ENCODE measurements at places on chromosomes 16 and 17. TPM values are rescaled to one million over a fixed set of nuclear protein-coding genes. Genes with fewer than 3 reads are reported as not detected.

The KIF18B gene
- polyA plus RNA-seq: not detected

The NTN3 gene
- polyA plus RNA-seq: not detected

The CPHXL2 gene
- polyA plus RNA-seq: not detected

The GPR142 gene
- not detected for polyA plus RNA-seq

The LGALS9C gene
- polyA plus RNA-seq: 0.18 TPM

The DNAH9 gene
- not detected for polyA plus RNA-seq

The BTBD17 gene
- polyA plus RNA-seq: not detected

GRCh38 chr17:1294157-1294717 is 14.8 kb downstream of the TRARG1 start:
- no peaks in the 10 kb centered on the region for H3K4me1 ChIP-seq
- H3K27ac ChIP-seq: no peak overlapping the region
- H3K27me3 ChIP-seq: no peaks in the 10 kb centered on the region
- no peak for DNase-seq
- H3K4me3 ChIP-seq: no peak overlapping the region
- H3K36me3 ChIP-seq: no peaks in the 10 kb centered on the region

- peak overlapping the region; percentile 24 for H3K4me3 ChIP-seq
- H3K27me3 ChIP-seq: no peaks in the 10 kb centered on the region
- H3K4me1 ChIP-seq: no peaks in the 10 kb centered on the region
- peak overlapping the region; percentile 87 for H3K27ac ChIP-seq
Observed at GRCh38 chr16:526181-527014, 1.1 kb upstream of the CAPN15 start.

- no peaks in the 10 kb centered on the region for H3K36me3 ChIP-seq
- peaks cover 2% of the 10 kb centered on the region for H3K4me1 ChIP-seq
- no peak for DNase-seq
- H3K4me3 ChIP-seq: no peak overlapping the region
Observed at GRCh38 chr17:78899361-78900260, 3.4 kb downstream of the CEP295NL start.

GRCh38 chr17:73690676-73691075 is 46.4 kb upstream of the SDK2 start:
- no peak for DNase-seq
- no peaks in the 10 kb centered on the region for H3K36me3 ChIP-seq
- H3K27me3 ChIP-seq: no peaks in the 10 kb centered on the region
- H3K27ac ChIP-seq: no peak overlapping the region

DNA sequence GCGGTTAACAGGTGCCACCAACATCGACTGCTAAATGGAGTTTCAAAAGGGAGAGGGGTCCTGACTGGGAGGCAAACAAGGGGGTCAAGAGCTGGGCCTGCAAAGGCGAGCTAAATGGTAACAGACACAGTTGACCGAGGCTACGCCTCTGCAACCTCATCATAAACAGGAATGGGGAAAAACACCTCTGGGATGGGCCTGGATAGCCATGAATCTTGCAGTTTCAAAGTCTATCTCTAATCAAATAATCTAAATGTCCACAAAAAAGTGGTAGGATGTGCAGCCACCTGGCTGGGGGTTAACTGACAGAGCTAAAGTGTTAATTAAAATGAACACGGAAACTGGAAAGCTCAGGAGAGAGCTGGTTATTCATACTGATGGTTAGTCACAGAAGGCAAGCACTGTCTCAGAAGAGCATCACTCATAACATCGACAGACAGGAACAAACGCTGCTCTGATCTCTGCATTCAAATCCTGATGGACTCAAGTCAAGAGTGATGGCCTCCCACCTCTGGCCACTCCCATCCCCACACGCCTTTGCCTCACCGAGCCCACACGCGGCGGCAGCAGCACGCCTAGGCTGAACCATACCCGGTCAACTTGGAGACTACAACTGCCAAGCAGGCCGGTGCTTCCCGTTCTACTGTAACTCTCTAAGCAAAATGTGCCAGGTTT is 56.3 kb downstream of the CREBBP start:
- no peaks in the 10 kb centered on the region for H3K27me3 ChIP-seq
- no peak overlapping the region for H3K27ac ChIP-seq
- no peak for DNase-seq
- H3K4me3 ChIP-seq: no peak overlapping the region
- H3K36me3 ChIP-seq: no peaks in the 10 kb centered on the region

DNA sequence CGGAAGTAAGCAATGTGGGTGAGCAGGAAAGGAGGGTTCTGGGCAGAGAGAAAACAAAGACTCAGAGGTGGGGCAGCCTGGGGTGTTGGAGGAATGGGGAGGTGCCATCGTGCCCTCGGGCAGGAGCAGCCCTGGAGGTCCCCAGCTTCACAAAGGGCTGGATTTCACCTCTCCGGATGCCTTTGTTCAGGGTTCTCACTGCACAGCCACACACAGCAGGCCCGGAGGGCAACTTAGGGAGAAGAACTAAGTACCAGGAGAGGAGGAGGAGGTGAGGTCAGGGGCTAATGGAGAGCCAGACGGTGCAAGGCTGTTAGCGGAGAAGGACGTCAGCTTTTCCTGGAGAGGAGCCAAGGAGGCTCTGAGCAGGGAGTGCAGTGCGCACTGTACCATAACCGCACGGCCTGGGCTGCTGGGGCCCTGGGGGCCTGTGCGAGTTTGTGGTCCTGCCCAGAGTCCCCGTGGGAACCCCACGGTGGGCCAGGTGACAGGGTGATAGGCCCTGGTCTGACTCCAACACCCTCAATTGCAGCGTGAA is 9.3 kb downstream of the ARRB2 start:
- no peaks in the 10 kb centered on the region for H3K36me3 ChIP-seq
- DNase-seq: peak; percentile 61
- no peak overlapping the region for H3K4me3 ChIP-seq
- no peak overlapping the region for H3K27ac ChIP-seq
- H3K27me3 ChIP-seq: no peaks in the 10 kb centered on the region

DNA sequence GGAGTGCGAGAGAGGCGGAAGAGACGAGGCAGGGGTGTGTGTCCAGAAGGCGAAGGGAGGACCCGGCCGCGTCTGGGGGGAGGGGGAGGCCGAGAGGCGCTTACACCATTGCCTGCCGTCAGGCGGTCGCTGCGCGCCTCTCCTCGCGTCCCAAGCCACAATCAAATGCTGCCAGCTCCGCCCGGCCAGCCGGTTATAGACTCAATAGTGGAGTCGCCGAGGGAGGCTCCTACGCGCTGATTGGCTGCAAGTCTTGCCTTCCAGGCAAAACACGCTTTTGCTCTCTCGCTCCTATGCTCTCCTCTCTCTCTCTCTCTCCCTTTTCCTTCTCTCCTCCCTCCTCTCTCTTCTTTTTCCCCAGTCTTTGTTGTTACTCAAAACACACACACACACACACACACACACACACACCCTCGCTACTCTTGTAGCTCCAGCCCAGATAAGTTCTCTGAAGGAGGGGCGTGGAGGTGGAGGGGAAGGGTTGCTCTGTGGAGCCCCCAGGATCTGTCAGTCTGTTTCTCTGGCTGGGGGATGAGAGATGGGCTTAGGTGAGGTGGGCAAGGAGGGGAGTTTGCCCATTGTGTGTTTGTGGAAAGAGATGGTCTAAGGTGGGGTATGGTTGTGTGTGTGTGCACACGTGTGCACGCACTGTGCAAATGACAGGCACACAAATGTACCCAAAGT is at the start of gene DLX3:
Gene DLX3 (minus strand): TSS at position 170 of the 684 bp plus-strand sequence. CDS start 226 bp downstream, outside the sequence.
- no peaks in the 10 kb centered on the region for H3K4me1 ChIP-seq
- DNase-seq: peak; percentile 89
- no peak within 1 kb of the TSS for H3K27ac ChIP-seq
- H3K27me3 ChIP-seq: no peaks in the 10 kb centered on the region
- H3K4me3 ChIP-seq: no peak within 1 kb of the TSS

DNA sequence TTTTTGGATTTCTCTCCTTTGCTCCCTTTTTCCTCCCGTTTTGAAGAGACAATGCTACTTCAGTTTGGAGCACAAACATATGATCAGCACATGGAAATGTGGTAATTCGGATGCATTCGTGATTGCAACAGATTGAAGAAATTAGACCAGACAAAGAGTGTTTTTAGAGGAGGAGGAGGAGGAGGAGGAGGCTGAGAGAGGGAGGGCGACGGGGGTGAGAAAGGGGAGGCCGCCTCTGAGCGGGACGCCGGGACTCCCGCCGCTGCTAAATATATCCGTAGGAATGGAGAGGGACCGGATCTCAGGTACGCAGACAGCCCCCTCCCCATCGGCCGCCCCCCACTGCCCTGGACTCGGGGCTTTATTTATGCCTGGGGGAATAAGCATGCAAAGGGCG is 179.3 kb downstream of the SEC14L1 start:
- no peaks in the 10 kb centered on the region for H3K36me3 ChIP-seq
- H3K27me3 ChIP-seq: no peaks in the 10 kb centered on the region
- peak overlapping the region; percentile 2 for H3K27ac ChIP-seq
- peak; percentile 83 for DNase-seq
- no peaks in the 10 kb centered on the region for H3K4me1 ChIP-seq

DNA sequence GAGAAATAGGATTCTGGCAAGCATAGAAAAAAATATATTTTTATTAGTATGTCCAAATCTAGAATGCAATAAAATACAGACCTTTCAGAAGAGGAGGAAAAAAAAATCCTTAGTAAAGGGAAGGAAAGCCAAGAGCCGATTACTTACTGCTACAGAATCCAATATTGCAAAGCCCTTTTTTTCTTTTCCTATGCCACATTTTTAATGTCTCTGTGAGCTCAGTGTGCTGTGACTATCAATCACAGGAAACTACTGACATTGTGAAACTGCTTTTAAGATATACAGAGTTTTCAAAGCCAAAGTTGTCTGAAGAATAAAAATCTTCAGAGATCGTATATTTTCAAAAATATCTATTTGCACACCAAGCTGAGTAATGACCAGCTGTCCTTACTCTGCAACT is 120.4 kb downstream of the CHD9NB start:
- H3K4me3 ChIP-seq: no peak overlapping the region
- no peaks in the 10 kb centered on the region for H3K27me3 ChIP-seq
- H3K36me3 ChIP-seq: no peaks in the 10 kb centered on the region
- DNase-seq: no peak

GRCh38 chr17:1033503-1033902 is 36.6 kb downstream of the TIMM22 start:
- H3K27me3 ChIP-seq: no peaks in the 10 kb centered on the region
- no peaks in the 10 kb centered on the region for H3K36me3 ChIP-seq
- no peak for DNase-seq
- H3K27ac ChIP-seq: no peak overlapping the region

GRCh38 chr17:67992548-67993152 is 3.6 kb downstream of the C17orf58 start:
- H3K4me3 ChIP-seq: peak overlapping the region; percentile 13
- no peak for DNase-seq
- H3K36me3 ChIP-seq: no peaks in the 10 kb centered on the region
- H3K4me1 ChIP-seq: no peaks in the 10 kb centered on the region
- H3K27ac ChIP-seq: no peak overlapping the region

DNA sequence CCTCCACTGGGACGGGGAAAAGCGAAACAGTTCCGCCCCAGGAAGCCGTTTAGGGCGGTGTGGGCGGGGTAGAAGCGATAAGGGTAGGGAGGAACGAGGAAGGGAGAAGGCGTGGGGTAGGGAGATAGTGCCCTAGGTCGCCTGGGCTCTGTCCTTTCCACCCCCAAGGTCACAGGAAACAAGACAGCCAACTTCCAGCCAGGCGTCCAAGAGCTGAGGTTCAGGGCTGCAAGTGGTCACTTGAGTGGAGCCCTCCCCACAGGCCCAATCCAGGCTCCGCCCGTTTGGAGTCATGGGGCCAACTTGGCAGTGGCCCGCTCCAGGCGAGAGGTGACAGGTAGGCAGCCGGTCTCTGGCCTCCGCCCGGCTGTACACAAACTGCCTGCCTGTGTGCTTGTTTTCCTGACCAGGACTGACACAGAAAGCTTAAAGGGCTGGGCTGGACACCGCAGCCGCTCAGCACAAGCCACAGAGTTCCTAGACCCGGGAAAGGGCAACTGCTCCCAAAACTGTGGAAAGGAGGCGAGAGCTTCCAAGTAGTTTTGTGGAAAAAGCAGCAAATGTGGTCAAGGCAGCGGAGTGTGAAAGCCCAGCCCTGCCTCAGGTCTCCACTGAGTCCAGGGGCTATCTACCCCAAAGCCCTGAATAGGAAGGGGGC is at the start of gene RILP:
Gene RILP (minus strand): TSS at position 23 of the 658 bp plus-strand sequence. CDS start 62 bp downstream, outside the sequence.
- no peaks in the 10 kb centered on the region for H3K4me1 ChIP-seq
- peaks cover 16% of the 10 kb centered on the region for H3K36me3 ChIP-seq
- peak within 1 kb of the TSS; percentile 62 for H3K4me3 ChIP-seq

- no peak for DNase-seq
- no peaks in the 10 kb centered on the region for H3K27me3 ChIP-seq
- no peaks in the 10 kb centered on the region for H3K4me1 ChIP-seq
- H3K27ac ChIP-seq: no peak overlapping the region
Observed at GRCh38 chr17:68790931-68791330, 164.3 kb downstream of the ABCA8 start.

- no peaks in the 10 kb centered on the region for H3K4me1 ChIP-seq
- H3K36me3 ChIP-seq: no peaks in the 10 kb centered on the region
- no peak overlapping the region for H3K27ac ChIP-seq
- no peak for DNase-seq
Observed at GRCh38 chr17:80765241-80765961, 220.8 kb downstream of the RPTOR start.

DNA sequence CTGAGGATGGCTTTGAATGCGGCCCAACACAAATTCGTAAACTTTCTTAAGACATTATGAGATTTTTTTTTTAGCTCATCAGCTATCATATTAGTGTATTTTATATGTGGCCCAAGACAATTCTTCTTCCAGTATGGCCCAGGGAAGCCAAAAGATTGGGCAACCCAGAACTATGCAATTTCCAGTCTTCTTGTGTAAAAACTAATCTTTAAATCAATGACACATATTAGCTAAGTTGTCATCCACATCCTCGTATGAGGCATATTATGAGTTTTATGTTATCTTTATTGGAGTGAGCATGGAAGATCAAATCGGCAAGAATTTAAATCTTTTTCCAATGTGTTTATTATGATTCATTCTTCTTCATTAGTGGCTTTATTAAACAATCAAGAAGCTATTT is 198.6 kb upstream of the HSBP1 start:
- no peaks in the 10 kb centered on the region for H3K36me3 ChIP-seq
- no peaks in the 10 kb centered on the region for H3K27me3 ChIP-seq
- no peak overlapping the region for H3K27ac ChIP-seq
- H3K4me3 ChIP-seq: no peak overlapping the region
- no peaks in the 10 kb centered on the region for H3K4me1 ChIP-seq

DNA sequence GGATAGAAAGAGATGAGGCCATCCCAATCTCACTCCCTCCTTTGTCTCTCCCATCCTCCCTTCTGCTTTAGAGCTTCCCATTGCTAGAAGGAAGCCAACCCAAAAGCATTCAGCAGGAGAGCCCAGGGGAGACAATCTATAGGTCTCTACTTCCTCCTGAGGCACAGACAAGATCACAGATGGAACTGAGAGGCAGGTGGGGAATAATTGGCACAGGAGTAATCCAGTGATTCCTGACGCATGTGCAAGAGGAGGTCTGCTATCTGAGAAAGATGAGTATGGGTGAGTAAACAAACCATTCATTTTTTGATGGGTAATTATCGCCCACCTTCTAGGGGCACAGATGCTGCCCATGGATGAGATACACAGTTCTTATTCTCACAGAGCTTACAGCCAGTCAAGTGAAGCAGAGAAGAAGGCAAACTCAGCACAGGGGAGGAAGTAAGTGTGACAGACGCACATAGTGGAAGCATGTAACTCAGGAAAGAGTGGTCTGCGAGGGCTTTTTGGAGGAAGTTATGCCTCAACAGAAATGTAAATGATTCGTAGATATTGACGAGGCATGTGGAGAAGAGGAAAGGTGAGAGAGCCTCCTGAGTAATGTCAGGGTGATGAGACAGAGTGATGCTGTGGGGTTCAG is 88.9 kb upstream of the HLF start:
- no peak overlapping the region for H3K27ac ChIP-seq
- no peaks in the 10 kb centered on the region for H3K4me1 ChIP-seq
- H3K27me3 ChIP-seq: no peaks in the 10 kb centered on the region
- DNase-seq: no peak
